ENCODE measurements at places on chromosomes 3 and 15. TPM values are rescaled to one million over a fixed set of nuclear protein-coding genes. Genes with fewer than 3 reads are reported as not detected.

The UMPS gene
- 23.3 TPM for total RNA-seq

The CIB2 gene
- total RNA-seq: 5.2 TPM

The TRH gene
- not detected for total RNA-seq

The HRG gene
- not detected for total RNA-seq

The NLGN1 gene
- total RNA-seq: 10.7 TPM

The GREM1 gene
- not detected for total RNA-seq

The GPR171 gene
- total RNA-seq: not detected

The COL6A5 gene
- total RNA-seq: not detected

Measured in NCI-H460 (cell line).